ENCODE measurements at places on chromosomes 5 and 9.

GRCh38 chr5:67515020-67515689 lies 318.6 kb upstream of the CD180 start:
- no peak for DNase-seq

- no peak for DNase-seq
Observed at GRCh38 chr9:4416467-4416866, 73.8 kb upstream of the SLC1A1 start.

DNA sequence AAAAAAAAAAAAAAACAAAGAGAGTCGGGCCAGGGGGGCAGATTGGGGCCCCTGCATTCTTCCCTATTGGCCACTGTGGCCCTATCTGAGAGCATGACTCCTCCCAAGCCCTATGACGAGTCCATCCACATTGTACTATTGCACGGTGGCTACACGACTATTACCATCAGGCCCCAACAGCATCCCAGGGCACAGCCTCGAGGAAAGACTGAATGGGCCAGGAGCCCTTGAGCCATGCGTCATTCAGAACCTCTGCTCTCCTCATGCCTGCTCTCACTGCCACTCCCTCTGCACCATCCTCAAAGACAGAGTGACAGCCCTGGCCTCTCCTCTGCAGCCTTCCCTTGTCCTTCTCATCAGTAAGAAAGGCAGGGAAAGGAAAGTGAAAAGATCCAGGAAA lies 20.2 kb upstream of the ORM1 start:
- DNase-seq, result no peak

DNA sequence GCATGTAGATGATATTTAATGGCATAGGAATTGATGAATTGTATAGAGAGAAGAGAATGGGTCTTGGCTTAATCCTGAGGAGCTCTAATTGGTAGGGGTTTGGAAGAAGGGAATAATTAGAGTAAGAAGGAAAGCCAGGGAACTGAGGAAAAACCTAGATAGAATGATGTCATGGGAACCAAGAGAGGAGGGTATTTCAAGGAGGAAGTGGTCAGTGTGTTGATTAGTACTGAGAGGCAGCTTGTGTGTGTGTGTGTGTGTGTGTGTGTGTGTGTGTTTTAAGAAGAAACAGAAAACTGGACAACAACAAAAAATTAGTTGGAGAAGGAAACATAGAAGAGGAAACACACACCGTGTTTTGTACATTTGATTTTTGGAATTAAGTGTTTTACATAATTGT lies 42.8 kb downstream of the MAST4 start:
- DNase-seq, result no peak

All from AG08395 (cell line).